ENCODE measurements at places on chromosomes 6 and 20.

GRCh38 chr6:69791065-69791471 lies 5.7 kb downstream of the LMBRD1 start:
- no peak for DNase-seq

DNA sequence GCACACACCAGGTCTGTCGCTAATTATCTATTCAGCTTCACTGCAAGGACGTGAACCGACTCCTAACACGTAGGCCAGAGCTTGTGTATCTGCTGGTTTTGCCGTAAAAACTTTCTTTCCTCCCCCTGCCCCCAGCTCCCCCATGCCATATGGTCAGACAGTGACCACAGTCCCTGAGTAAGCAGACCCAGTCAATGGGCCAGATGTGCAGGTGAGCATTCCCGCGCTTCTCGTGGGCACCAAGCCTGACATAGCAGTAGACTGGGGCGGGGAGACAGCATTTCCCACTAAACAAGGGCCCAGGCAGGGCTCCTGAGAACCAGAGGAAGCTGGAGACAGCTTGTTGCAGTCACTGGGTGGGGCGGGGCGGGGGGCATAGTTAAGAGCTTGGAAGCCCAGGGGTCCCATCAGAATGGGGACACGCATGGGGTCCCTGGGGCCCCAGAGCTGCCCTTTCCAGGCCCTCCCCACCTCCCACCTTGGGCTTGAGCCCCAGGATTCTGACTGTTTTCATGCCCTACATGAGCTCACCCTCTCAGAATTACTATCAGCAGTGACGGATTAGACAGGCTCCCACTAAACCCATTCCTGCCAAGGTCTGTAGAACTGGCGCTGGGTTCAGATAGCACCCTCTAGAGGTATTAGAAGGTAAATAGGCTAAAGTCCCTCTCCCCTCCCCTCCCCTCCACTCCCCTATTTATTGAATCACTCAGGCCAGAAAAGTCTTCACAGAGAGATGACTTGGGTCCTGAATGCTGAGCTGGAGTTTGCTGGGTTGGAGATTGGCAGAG lies 51.8 kb downstream of the CDH26 start:
- DNase-seq, result no peak

DNA sequence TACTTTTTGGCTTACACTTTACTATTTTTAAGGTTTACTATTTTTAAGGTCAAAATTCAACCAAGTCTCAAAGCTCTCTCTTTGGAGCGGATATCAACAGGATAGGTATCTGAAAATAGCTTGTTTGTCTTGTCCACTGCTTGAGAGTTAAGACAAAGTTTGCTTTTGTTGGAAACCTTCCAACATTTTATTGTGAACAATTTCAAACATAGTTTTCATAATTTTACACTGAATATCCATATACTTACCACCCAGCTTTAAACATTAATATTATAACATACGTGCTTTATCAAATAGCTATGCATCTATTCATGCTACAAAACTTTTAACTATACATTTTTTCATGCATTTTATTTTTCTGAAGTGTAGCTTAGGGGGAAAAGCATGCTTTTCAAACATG lies 109.9 kb downstream of the FYN start:
- DNase-seq, result no peak

DNA sequence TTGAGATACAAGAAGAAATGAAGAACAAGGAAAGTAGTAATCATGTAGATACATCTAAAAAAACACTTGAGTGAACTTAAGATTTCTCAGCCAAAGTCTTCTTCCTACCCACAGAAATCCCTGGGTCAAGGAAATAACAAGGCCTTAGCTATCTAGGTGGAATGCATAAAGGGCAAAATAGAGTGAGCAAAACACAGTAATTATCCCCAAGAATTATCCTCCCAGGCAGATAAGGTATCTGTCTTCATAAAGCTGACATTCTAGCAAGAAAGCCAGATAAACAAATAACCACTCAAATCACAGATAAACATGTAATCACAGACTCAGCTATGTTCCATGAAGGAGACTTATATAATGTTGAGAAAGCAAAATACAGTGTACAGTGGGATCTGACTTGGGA lies 136.9 kb upstream of the C6orf118 start:
- no peak for DNase-seq

GRCh38 chr6:89148016-89148750 lies 2.3 kb downstream of the PM20D2 start:
- no peak for DNase-seq

GRCh38 chr6:105785066-105785811 lies 300.9 kb upstream of the PRDM1 start:
- DNase-seq, result no peak

DNA sequence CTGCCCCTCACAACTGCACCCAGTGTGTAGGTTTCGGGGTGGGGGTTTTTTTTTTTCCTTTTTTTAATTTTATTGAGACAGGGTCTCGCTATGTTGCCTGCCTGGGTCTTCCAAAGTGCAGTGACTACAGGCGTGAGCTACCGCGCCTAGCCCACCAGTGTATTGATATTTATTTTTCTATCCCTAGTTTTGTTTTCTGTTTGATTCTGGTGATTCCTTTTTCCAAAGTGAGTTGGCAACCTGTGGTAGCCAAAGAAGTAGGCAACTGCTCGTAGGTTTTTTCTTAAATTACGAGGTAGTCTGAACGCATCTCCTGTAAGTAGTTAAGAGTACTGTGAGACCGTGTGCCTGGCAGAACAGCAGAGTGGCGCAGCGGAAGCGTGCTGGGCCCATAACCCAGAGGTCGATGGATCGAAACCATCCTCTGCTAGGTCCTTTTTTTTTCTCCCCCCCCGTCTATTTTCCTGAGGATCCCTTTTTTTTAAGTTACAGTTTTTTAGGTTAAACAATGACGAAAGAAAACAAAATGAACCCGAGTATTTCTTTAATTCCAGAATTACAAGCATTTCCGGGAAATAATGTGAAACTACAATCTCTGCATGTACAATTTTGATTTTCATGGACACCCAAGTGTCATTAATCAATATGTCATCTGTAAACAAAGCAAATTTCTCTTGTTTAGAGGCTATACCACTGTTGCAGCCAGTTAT lies 78.7 kb upstream of the BTN3A2 start:
- DNase-seq, result peak; percentile 68

- no peak for DNase-seq
Observed at GRCh38 chr6:34644716-34645115, 51.9 kb downstream of the ILRUN start.

GRCh38 chr6:116406678-116407345 lies 36.1 kb downstream of the DSE start:
- DNase-seq, result no peak

- no peak for DNase-seq
Observed at GRCh38 chr20:4091490-4092479, 76.4 kb upstream of the RNF24 start.

DNA sequence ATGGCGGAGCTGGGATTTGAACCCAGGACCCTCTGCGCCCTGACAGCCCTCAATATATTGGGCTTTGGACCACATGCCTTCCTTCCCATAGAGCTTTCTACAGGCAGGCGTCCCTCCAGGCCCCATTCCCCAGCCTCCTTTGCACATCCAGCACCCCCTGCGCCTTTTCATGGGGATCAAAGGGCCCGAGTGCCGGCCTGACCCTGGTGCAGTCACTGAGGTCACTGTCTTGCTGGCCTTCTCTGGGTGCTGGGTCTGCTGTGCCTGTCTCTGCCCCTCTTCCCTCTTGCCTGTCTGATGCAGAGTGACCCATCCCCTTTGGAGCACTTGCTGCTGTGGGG lies 1.7 kb downstream of the OPRL1 start:
- DNase-seq, result no peak

GRCh38 chr6:21201637-21202350 lies 391.8 kb upstream of the SOX4 start:
- no peak for DNase-seq

DNA sequence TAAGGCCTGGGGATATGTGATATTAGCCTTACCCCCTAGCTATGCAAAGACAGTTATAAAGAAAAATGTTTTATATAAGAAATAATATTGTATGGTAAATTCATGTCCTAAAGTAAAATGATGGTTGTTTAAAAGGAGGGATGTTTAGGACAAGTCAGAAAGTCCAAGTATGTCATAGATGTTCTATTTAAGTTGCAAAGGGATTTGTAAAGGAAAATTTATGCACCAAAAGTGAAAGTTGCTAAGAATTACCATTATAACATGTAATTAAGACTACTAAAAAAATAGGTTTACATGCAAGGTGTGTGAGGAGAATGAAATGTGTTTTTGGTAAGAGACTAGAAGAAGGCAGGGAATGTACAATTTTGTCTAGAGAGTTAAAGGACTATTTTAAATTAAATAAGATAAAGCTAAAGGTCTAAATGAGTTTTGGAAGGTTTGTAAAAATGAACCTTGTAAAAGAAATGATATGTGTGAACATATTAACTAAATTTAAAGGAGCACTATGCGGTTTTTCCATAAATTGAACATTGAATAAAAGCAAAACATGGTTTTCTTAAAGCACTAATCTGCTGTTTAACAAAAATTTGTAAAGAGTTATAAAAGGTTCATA lies 22.7 kb upstream of the GOPC start:
- DNase-seq, result no peak

DNA sequence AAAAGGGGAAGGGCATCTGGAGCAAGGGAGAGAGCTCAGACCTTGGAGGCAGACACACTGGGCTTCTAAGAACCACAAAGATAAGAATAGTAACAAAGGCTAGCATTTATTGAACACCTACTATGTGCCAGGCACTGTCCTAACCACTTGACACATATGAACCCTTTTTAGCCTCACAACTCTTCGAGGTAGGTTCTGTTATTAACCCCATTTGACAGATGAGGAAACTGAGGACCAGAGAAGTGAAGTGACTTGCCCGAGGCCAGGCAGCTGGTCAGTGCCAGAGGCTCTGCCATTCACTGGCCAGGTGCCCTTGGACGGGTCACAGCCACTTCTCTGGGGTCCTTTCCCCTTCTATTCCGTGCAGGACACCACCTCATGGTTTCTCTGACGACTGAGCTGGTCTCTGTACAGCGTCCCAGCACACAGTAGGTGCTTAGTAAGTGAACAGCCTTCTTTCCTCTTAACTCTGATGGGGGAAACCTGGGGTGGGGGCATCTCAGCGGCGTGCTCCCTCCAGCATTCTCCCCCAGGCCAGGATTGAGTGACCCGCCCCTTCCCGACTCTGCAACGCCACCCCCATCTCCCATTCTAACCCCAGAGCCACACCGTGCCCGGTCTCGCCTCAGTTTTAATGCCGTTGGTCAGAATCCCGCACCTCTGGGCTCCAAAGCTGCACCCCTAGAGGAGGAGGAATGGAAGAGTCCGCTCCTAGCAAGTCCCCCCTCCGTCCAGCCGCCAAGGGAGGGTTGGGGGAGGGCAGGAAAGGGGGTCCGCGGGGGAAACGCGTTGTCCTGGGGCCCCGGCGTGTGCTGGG lies 55.7 kb downstream of the CD40 start:
- DNase-seq, result no peak

DNA sequence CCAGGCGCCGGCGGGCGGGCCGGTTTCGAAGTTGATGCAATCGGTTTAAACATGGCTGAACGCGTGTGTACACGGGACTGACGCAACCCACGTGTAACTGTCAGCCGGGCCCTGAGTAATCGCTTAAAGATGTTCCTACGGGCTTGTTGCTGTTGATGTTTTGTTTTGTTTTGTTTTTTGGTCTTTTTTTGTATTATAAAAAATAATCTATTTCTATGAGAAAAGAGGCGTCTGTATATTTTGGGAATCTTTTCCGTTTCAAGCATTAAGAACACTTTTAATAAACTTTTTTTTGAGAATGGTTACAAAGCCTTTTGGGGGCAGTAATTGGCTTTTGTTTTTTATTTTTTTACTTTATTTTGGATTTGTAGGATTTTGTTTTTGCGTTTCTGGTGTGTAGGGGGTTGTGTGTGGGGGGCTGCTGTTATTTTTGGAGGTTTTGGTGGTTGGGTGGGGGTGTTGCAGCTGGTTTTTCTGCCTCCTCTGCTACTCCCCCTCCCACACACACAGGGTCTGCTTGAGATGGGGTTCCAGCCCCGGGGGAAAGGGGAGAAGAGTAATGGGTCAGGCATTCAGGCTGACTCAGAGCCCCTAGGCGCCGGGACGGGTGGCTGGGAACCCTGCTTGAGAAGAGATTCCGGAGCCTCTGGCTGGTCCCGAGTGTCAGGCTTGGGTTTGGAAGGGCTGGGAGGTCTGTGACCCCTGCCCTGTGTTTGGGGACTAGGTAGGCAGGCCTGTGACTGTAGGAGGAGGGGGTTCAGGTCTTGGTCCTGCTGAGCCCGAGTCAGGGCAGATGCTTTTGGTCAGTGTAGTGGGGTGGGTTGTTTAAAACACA lies 2.0 kb downstream of the CEBPB start:
- no peak for DNase-seq

GRCh38 chr6:3289664-3290055 lies 30.9 kb downstream of the PSMG4 start:
- DNase-seq, result no peak

DNA sequence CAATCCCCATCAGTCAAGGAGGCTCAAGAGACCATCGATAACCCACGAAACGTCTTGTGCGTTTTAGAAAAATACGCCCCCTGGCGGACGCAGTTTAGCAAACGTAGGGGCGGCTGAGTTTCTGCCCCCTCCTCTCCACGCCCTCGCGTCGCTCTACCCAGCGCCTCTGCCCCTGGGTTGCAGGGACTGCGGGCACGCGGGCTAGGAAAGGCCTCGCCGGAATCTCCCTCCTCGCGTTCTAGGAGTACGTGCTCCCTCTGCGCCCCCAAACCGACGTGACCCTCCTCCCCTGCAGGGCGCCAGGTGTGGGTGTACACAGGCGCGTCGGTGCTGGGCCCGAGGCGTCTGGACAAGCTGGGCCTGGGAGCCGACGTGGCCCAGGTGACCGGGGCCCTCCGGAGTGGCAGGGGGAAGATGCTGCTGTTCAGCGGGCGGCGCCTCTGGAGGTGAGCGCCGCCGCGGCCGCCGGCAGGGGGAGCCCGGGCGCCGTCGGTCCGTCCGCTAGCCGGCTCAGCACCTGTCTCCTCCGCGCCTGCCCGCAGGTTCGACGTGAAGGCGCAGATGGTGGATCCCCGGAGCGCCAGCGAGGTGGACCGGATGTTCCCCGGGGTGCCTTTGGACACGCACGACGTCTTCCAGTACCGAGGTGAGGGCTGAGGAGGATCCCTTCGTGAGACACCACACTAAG lies 5.3 kb downstream of the MMP9 start:
- peak; percentile 51 for DNase-seq

- DNase-seq, result no peak
Observed at GRCh38 chr6:166836785-166837718, 119.3 kb downstream of the RNASET2 start.

DNA sequence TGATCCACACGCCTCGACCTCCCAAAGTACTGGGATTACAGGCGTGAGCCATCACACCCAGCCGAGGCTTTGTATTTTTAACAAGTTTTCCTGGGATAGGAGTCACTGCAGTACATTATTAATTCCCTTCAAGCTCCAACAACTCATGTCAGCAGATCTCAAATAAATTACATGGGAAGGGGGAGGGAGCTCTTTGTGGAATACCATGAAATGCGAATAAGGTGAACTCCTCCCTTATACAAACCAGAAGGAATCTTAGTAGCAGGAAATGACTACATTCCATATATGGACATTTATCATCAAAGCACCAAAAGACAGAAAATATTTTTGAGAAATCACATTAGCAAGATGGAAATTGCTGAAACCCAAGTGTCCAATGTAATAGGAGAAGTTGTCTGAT lies 2.9 kb downstream of the GSS start:
- DNase-seq, result no peak

GRCh38 chr6:15501826-15502445 lies 160.9 kb downstream of the DTNBP1 start:
- no peak for DNase-seq
